ENCODE measurements at places on chromosomes 1 and 21.

- DNase-seq = no peak
Measured at GRCh38 chr1:62654744-62655143, 33.4 kb downstream of the DOCK7 start.

DNA sequence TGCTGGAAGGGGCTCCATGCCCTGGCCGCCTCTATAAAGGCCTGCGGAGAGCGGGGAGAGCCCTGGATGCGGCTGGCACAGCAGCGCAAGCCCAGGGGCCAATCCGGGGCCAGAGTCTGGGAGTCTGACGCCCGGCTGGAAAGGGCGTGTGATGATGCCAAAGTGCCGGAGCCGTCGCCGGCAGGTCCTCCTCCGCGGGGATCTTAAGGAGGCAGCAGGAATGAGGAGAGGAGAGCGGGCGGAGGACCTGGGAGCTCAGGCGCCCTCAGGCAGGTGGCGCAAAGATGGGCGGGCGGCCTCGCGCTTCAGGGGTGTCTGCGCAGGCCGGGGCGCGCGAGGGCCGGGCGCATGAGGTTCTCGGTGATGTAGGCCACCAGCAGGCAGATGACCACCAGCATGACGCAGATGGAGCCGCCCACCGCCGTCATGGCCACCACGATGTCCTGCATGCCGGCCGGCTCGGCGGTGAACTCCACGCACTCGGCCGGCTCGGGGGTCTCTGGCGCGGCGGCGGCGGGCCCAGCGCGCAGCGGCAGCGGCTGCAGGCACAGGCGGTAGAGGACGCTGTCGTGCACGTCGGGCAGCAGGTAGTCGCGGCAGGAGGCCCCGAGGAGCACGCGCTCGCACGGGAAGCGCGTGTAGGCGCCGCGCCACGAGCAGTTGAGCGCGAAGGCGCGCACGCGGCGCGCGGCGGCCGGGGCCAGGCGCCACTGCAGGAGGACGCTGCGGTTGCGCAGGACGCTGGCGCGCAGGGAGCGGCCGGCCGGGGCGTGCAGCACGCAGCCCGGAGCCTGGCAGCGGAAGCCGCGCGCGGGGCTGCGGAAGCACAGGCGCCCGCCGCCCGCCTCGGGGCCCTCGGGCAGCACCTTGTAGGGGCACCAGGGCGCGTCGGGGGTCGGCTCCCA is 653 bp downstream of the FNDC10 start:
- DNase-seq = no peak

DNA sequence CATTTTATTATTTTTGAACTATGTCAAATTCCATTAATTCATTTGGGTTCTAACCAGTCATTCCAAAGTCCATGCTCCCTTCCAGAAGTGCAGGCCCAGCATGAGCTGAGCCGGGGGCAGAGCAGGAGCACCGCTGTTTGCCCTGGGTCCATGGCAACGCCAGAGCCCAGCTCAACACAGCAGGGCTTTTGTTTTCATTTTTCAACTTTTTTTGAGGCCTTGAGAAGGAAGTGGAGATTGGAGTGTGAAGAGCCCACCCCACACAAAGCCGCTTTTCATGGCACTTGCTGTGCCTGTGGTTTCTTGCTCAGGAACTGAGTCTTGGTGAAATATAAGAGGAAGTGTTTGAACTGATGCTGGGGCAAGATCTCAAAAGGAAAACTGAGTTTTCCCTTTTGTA is 13.2 kb upstream of the PRMT2 start:
- no peak for DNase-seq

DNA sequence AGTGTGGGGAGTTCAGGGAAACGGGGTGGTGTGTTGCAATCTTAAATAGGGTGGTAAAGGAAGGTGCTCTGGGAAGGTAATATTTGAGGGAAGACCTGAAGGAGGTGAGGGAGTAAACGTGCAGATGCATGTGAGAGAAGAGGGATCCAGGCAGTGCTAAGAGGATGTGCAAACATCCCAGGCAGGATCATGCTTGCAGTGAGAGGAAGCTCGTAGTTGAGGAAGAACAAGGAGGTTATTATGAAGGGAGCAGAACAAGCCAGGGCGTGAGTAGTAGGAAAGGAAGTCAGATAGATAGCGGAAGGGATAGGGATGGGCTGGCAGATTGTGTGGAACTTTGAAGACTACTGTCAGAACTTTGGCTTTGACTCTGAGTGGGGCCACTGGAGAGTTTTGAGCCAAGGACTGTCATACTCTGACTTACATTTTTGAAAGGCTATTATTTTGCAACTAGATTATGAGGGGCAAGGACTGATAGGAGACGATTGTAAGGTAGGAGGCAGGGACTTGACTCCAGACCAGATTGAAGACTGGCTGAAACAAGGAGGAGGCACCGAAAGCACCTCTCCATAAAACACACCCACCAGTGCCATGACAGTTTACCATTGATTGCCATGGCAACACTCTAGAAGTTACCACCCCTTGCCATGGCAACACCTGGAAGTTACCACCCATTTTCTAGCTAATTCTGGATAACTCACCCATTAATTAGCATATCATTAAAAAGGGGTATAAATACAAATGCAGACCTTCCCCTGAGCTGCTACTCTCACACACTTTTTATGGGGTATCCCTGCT is 67.0 kb downstream of the XCL2 start:
- no peak for DNase-seq

- peak; percentile 78 for DNase-seq
Measured at GRCh38 chr1:206684478-206685333, at the start of gene MAPKAPK2. MAPKAPK2 (plus strand) TSS chr1:206684905; CDS start chr1:206685230, 325 bp downstream.

DNA sequence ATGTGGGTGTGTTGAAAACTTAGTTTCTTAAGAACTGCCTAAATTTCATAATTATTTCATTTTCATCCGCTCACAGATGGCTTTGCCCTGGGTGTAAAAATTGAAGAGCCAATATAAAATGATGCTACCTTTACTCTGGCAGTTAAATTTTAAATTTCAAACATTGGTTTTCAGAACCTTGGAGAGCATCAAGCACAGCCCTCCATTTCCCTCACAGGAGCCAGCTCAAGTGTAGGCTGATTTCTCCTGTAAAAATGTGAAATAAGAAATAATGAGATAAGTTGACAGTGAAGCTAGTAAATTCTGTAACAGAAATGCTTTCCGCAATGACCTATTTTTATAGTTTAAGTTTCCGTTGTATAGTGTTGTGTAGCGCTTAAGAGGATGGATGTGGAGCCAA is 53.9 kb upstream of the AKT3 start:
- DNase-seq = no peak

- no peak for DNase-seq
Measured at GRCh38 chr1:5860277-5860676, 131.9 kb downstream of the NPHP4 start.

GRCh38 chr1:27671964-27672749 is at the start of gene IFI6:
IFI6 (minus strand) TSS chr1:27672192; CDS start chr1:27669314, 2,878 bp downstream.
- peak; percentile 83 for DNase-seq

DNA sequence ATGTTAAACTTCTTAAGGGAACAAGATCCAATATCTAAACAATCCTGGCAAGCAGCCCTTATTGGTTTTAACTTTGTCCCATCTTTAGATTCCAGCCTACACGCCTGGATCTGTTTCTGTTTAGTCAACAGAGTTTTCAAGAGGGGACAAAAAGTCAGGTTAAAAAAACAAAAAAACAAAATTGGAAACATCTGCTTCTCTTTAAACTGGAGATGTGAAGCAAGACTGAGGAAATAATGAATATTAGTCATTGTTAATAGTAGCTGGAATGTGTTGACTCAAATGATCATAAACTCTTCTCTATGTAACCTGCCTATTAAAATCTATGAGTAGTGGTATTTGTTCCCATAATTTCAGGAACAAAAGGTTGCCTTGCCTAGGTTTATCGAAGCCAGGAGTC is 55.0 kb downstream of the NID1 start:
- DNase-seq = no peak

DNA sequence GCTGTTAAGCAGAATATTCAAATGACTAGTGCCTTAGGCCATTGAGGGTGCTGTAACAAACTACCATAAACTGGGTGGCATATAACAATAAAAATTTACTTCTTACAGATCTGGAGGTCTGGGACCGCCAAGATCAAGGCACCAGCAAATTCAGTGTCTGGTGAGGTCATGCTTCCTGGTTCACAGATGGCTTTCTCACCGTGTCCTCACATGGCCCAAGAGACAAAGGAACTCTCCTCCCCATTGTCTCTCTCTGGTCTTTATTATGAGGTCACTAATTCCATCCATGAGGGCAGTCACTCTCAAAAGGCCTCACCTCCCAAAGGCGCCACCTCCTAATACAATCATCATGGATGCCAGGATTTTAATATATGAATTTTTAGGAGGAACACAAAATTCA is 127.3 kb downstream of the GABPA start:
- DNase-seq = no peak

DNA sequence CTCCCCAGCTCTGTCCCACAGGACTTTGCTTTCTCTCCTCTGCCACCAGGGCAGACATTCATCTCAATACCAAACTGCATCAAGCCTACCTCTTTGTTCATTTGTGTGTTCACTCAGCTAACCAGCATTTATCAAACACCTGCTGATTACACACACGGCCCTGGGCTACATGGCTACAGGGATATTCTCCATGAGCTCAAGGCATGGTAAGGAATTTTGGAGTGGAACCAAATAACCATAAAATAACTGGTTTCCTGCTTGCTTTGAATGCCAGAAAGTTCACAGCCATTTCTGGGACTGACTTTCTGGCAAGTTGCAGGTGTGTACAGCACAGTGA is 54.6 kb downstream of the LDLRAD2 start:
- no peak for DNase-seq
